ENCODE measurements at places on chromosomes 1 and 21. TPM values are rescaled to one million over a fixed set of nuclear protein-coding genes. Genes with fewer than 3 reads are reported as not detected.

DNA sequence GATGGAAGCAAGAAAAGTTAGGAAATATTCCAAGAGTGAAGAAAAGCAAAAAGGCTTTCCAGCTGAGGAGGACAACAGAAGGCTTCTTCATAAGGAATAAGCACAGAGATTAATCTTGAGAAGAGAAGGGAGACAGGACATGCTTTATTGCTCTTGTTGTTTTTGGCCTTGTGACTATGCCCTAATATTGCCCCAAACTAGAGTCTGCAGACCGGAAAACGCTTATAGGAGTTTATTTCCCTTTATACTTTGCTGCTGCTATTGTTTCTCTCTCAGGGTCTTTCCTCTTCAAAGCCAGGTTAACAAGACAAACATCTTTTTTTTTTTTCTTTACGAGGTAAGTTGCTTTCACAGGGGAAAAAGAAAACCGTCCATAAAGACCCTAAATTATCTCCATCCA lies 991.4 kb downstream of the ADGRL2 start:
- no peaks in the 10 kb centered on the region for H3K36me3 ChIP-seq
- no peaks in the 10 kb centered on the region for H3K4me1 ChIP-seq
- DNase-seq: no peak
- no peaks in the 10 kb centered on the region for H3K27me3 ChIP-seq
- H3K27ac ChIP-seq: no peak overlapping the region
- no peak overlapping the region for H3K4me3 ChIP-seq

- H3K36me3 ChIP-seq: no peaks in the 10 kb centered on the region
- no peaks in the 10 kb centered on the region for H3K4me1 ChIP-seq
- H3K27ac ChIP-seq: no peak overlapping the region
- no peaks in the 10 kb centered on the region for H3K27me3 ChIP-seq
- no peak for DNase-seq
- H3K4me3 ChIP-seq: no peak overlapping the region
Observed at GRCh38 chr21:28723646-28724045, 269.0 kb downstream of the LTN1 start.

DNA sequence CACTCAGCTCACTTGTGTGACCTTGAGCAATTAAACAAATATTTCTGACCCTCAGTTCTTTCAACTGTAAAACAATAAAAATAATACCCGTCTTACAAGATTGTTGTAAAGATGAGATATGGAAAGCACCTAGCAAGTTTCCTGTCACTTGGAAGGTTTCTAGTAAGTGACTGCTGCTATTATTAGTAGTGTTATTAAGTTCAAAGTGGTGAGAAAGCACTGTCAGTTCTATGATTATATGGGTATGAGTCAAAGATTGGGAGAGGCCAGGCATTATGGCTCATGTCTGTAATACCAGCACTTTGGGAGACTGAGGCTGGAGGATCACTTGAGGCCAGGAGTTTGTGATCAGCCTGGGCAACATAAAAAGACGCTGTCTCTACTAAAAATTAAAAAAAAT lies 145.4 kb downstream of the C1orf21 start:
- H3K36me3 ChIP-seq: no peaks in the 10 kb centered on the region
- H3K27ac ChIP-seq: no peak overlapping the region
- no peaks in the 10 kb centered on the region for H3K27me3 ChIP-seq
- DNase-seq: no peak
- no peaks in the 10 kb centered on the region for H3K4me1 ChIP-seq
- H3K4me3 ChIP-seq: no peak overlapping the region

Gene LENEP
- total RNA-seq: 3.1 TPM

GRCh38 chr1:91742848-91743292 lies 143.1 kb downstream of the TGFBR3 start:
- H3K4me3 ChIP-seq: no peak overlapping the region
- DNase-seq: no peak
- no peaks in the 10 kb centered on the region for H3K4me1 ChIP-seq
- H3K27ac ChIP-seq: no peak overlapping the region

GRCh38 chr1:207990455-207990854 lies 79.5 kb upstream of the CD34 start:
- no peaks in the 10 kb centered on the region for H3K27me3 ChIP-seq
- H3K27ac ChIP-seq: no peak overlapping the region
- no peak for DNase-seq
- H3K4me1 ChIP-seq: no peaks in the 10 kb centered on the region
- H3K4me3 ChIP-seq: no peak overlapping the region
- H3K36me3 ChIP-seq: no peaks in the 10 kb centered on the region

Gene TMEM61
- not detected for total RNA-seq

All from CD4-positive, alpha-beta memory T cell (primary cell).